ENCODE measurements at places on chromosomes 1 and 21.

DNA sequence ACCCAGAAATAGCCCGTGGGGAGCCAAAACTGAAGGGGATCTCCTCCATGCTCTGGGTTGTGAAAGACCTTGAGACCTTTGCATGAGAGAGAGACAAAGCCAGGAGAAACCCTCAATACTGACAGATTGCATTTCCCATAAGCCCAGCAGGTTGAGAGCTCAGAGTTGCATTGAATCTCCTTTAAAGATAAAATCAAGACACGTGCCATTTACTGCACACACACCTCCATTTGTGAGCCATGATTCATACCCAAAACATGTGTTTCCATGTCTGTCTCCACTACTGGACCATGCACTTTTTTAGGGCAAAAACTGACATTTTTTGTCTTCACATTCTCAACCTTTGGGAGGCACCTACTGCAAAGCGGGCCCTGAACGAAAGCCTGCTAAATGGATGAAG lies 144.0 kb upstream of the NRIP1 start:
- DNase-seq: no peak

- DNase-seq: no peak
Measured at GRCh38 chr1:200036619-200037270, 9.2 kb downstream of the NR5A2 start.

DNA sequence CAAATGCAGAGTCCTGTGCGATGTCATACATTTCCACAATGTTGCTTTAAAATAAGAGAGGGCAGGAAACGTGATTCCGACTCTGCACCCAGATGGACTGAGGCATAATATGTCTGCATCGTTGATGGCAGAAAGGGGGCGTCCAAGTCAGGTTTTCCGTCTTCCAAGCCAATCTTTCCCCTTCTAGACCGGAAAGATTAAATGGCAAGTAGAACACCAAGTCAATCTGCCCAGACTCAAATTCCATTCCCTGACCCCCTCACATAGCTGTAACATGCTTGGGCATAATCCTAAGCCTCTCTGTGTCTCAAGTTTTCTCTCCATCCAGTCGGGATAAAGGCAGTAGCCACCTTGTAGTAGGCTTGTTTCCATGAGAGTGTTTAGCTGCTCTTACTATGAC lies 14.4 kb downstream of the PCP4 start:
- DNase-seq: no peak

GRCh38 chr1:62238507-62238906 lies 43.9 kb downstream of the L1TD1 start:
- DNase-seq: no peak

- no peak for DNase-seq
Measured at GRCh38 chr1:219784660-219785381, 143.5 kb downstream of the SLC30A10 start.

GRCh38 chr1:29125237-29125641 lies 1.5 kb upstream of the TMEM200B start:
- no peak for DNase-seq
